Lung microvascular endothelial cell (primary cell): ENCODE measurements at places on chromosomes 12 and 14. TPM values are rescaled to one million over a fixed set of nuclear protein-coding genes. Genes with fewer than 3 reads are reported as not detected.

The ATP6V1D gene
- total RNA-seq: 42.1 and 59.5 TPM in 2 replicates

The GPR84 gene
- total RNA-seq: under 0.01 TPM in 1 of 2 replicates, not detected in the other

The SIX6 gene
- not detected in 2 replicates for total RNA-seq

The C12orf54 gene
- total RNA-seq: not detected in 2 replicates

The RITA1 gene
- 13.1 and 15.9 TPM in 2 replicates for total RNA-seq

The POTEG gene
- not detected in 2 replicates for total RNA-seq
